Thymus (tissue), 14 donors: ENCODE measurements at places on chromosomes 7 and 10.
A peak's percentile ranks its signal among the peaks of the same experiment; 100 is the strongest.

- no peak for DNase-seq
Measured at GRCh38 chr10:35000936-35001335, 89.2 kb downstream of the CUL2 start.

DNA sequence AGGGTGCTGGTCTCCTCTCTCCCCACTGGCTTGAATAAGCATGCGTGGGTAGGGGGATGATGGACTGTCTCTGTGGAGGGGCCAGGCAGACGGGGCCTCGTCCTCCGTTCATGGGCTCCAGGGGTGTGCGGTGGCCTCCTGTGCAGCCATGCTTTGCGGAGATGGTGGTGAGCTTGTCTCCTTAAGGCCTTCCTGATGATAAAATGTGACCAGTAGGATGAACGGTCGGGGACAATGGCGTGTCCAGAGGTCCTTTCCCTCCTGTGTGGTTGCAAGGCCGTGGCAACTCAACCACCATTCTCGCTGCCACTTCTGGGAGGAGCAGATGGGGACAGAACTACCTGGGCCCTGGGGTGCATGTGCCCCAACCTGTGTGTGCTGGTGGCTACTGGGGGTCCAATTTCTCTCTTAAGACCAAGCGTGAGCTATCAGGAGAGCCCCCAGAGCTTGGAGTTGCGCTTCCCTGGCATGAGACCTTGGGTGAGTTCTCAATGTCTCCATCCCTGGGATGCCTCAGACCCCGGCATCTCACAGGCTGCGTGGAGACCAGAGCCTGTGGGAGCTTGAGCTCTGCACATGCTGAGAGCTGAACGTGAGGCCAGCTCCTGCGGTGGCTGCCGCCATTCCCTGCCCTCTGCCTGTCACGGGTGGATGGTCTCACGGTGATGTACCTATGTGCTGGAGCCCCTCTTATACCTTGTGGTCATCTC is 112.2 kb downstream of the INPP5A start:
- DNase-seq: no peak

DNA sequence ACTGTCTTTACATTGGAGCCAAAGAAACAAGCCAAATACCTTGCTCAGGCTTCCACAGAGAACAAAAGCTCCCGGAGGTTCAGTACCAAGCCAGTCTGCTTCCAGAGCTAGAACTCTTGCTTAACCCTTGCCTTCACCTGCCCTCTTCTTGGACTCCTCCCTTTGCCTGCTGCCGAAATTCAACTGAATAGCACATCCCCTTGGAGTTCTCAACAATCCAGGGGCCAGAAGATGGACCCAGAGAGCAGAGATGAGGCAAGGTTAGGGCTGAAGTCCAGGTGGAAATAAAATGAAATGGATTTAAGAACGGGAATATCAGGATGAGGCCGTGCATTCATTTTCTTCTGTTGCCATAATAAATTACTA is 876 bp upstream of the PIK3AP1 start:
- no peak for DNase-seq

GRCh38 chr7:42292991-42293521 is 56.0 kb upstream of the GLI3 start:
- DNase-seq: no peak

DNA sequence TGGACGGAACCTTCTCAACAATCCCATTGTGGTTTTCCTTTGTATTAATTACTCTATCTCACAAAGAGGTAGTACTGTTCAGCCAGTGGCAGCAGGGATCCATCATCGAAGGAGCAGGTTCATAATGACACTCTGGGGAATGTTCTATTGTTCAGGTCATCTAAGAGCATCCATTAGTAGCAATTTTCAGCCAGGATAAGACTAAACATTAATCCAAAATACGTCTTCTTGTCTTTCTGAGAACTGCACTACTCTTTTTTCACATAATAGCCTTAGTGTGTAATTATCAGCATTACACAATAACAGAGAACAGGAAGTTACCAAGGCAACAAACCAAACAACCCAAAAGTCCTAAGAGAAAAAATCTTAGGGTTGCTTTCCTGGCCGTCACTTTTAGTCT is 259.5 kb upstream of the VWC2 start:
- DNase-seq: no peak

DNA sequence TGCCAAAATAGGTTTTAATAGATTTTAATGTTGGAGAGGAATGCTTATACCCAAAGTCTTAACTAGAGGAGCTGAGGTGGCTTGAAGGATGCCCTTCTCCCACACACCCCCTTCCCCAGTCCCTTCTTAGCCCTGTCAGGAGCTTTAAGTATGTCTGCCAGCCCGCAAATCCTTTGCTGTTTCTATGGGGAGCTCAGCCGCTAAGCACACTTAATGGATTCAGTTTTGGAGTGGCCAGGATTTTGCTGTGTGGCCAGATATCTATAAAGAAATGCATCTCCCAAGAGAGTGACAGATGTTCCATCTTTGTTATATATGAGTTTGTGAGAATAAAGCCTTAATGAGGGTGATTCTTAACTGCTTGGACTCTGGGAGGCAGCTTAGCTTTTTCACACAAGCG is 152.9 kb upstream of the ZNF32 start:
- DNase-seq: no peak

GRCh38 chr7:44103923-44104859 is at the start of gene AEBP1:
TSS of gene AEBP1 (plus strand) at chr7:44104345. CDS start at chr7:44104666, 321 bp downstream.
- no peak for DNase-seq

DNA sequence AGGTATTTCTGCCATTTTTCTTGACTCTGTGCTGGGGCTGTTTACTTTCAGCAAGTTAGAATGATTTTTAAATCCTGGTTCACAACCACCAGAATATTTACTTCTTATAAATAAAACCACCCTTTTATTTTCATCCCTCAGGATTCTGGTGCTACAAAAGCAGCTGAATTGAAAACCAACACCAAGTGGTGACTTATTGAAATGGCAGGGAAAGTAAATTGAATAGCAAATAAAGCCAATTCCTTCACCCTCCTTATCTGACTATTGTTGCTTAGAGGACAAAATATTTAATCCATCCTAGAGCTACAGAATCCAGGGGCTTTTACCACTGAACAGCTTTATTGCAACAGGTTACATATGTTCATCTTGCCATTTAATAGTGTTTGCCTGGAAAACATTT is 828.6 kb upstream of the GHITM start:
- DNase-seq: no peak

DNA sequence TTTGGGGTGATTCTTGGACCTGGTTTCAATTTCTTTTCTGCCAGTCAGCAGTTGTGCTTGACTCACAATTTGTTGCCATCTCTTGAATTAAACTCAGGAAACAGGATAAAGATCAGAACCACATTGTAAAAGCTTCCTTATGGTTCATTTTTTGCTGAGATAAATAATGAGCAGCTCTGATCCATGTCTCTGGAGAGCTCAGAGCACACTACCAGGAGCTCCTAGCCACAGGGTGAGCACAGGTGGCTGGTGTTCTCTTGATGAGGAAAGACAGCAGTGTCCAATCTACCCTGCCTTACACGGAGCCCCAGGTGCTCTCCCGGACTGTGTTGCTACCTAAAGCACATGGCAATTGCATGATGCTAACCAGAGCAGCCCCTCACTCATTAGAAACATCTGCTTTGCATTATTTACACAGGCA is 17.2 kb upstream of the FAM170B start:
- no peak for DNase-seq

DNA sequence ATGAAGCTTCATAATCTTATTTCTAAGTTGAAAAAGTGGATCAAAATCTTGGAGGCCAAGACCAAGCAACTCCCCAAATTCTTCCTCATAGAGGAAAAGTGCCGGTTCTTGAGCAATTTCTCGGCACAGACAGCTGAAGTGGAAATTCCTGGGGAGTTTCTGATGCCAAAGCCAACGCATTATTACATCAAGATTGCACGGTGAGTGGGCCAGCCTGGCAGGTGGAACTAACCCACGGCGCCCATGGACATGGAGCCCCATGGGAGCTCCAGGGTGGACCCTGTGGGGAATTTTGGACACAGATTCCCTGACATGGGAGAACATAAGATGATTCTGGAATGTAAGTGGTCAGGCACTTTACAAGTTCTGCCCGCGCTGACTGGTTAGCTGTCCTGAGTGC is 125.9 kb downstream of the TRRAP start:
- no peak for DNase-seq

GRCh38 chr7:151272405-151272804 is 23.9 kb upstream of the SMARCD3 start:
- DNase-seq: no peak

- no peak for DNase-seq
Measured at GRCh38 chr10:15572531-15573045, 147.1 kb downstream of the ITGA8 start.

DNA sequence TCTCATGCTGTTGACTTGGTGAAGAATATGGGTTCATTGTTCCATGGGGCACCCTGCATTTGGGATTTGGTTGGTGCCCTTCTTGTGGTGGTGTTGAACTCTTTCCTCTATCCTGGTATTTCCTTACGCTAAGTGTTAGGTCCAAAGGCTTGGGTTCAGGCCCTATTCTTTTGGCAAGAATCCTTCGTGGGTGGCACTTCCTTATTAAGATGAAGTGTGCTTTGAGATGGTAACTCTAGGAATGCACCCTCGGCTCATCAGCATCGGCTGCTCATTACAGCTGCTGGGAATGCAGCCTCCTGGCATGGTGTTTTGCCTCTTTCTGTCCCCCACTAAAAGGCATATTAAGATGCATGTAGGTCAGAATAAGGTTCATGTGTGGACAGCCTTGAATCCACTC is 380.7 kb downstream of the RPS24 start:
- no peak for DNase-seq

DNA sequence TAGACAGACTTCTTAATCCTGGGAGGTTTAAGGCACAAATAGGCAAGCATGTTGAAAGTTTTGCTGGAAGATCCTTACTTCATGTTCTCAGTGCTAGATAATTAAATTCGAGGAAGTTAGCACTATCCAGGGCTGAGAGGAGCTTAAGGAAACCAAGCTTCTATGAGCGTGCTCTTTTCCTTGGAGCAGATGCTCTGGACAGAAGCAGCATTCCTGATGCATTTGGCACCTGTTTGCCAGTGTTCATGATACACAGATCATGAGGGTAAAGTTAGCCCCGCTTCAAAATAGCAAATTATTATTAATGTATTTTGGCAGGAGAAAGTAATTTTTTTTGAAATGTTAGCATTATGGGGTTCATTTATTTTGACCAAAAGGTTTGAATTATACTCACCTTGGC is 9.4 kb downstream of the HDAC9 start:
- DNase-seq: no peak

GRCh38 chr7:151767557-151767956 is 109.4 kb downstream of the PRKAG2 start:
- no peak for DNase-seq

DNA sequence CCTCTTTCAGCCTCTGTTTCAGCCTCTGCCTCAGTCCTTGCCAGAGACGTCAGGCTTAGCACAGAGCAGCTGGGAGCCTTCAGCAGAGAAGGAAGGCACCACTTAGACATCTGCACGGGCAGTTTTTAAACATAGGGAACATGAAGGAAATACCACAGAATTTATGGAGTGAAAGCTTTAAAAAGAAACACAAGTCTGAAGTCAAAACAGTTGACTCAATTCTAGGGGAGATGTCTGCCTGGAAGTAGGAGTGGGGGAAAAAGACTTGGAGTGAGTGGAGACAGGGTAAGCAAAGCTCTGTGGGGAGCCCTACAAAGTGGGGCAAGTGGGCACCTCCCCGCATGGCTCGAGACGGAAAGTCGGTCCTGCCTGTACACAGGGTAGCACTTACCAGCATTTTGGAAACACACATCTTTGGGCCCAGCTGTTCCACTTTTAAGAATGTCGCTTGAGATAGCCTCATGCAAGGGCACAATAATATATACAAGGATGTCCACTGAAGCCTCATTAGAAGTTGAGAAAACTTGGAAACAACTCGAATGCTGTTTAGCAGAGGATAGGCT is 5.0 kb upstream of the TBXAS1 start:
- DNase-seq: no peak

DNA sequence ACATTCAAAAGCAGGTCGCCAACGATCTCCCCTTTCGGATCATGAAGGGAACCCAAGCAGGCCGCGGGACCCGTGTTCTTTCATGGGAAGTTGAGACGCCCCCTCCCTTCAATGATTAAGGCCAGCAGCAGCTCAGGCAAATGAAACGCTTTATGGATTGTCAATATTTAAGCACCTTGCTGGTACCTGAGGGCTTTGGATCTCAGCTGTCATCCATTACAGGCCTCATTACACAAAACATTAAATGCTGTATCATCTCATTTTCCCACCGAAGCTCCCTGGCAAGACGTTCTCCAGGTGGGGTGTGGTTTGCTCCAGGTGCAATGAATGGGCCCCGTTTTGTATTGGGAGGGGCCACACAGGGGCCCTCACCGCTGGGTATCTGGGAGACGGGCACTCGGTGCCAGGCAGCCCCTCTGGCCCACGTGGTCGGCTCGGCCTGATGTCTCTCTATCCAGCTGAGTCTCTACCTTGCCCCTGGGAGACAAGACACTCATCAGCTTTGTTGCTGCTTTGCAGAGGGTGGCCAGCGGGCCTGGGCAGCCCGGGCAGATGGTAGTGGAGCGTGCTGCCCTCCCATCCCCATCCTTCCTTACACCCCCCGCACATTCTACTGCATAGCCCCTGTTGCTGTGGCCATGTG is 456.1 kb upstream of the FOXK1 start:
- no peak for DNase-seq

GRCh38 chr10:43255634-43256431 is 11.0 kb downstream of the RASGEF1A start:
- DNase-seq: peak; percentile 33

GRCh38 chr7:134459981-134460380 is 1.1 kb upstream of the AKR1B1 start:
- no peak for DNase-seq

GRCh38 chr7:79453558-79454360 is at the start of gene MAGI2:
TSS of gene MAGI2 (minus strand) at chr7:79453667. CDS start at chr7:79453320, 347 bp downstream.
- no peak for DNase-seq
